ENCODE measurements at places on chromosomes 7 and 10.

DNA sequence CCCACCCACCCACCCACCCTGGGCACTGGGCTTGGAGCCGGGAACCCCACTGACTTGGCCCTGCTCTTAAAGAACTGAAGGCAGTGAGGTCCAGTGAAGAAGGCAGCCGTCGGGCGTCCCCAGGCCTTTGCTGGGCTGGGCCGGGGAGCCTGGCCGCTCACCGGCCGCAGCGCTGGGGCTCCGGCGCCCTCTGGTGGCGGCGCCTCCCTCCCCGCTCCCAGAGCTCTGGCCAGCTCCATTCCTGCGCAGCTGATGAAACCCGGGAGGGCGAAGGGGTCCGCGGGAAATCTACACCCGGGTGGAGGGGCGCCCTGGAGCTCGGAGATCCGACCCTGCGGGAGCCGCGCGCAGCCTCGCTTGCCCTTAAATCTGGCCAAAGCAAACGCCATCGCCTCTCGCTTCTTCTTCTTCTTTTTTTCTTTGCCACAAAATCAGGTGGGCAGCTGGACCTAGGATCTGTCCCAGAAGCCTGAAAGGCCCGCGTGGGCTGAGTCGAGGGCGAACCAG, 1.7 kb upstream of the CXCL12 start:
- DNase-seq = no peak

DNA sequence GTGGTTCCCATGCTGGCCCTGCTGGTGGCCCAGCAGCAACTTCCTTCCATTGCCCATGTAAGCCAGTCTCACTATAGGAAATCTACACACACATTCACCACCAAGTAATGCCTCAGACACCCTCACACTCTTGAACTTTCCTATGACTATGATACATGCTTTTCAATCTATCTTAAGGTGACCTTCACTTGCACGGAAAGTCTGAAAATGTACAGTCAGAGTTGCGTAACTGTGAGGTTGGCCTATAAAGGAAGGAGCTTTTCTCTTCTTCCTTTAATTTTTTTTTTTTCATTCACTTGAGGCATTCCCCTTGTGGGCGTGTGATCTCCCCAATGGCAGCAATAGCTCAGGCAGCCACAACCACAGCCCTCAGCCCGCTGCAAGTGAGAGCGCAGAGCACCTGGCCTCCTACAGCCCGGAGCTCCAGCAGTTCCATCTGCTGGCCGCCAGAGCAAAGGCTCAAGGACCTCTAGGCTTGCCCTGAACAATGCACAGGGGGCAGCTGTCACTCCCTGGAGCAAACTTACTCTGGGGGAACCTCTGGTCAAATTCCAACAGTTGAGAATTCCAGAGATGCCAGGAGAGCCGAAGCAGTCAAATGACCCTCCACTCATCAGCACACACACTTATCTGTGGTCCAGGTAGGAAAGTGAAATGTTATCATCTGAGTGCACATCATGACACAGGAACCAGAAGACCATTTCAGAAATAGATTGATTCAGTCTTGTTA, 123.1 kb upstream of the ADO start:
- DNase-seq = no peak

DNA sequence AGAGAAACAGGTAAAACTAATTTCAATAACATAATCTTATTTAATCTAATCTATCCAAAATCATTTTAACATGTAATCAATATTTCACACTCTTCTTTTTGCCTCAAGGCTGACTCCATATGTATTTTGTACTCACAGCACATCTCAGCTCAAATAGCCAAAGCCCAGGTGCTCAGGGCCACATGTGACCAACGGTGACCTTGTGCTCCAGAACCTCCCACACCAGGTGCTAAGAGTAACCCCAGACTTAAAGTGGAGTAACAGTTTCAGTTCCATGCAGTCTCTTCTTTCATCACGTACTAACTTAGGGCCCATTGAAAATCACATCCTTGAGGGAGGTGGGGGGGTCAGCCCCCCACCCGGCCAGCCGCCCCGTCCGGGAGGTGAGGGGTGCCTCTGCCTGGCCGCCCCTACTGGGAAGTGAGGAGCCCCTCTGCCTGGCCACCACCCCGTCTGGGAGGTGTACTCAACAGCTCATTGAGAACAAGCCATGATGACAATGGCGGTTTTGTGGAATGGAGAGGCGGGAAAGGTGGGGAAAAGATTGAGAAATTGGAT, 47.3 kb downstream of the NCAPG2 start:
- DNase-seq = no peak

DNA sequence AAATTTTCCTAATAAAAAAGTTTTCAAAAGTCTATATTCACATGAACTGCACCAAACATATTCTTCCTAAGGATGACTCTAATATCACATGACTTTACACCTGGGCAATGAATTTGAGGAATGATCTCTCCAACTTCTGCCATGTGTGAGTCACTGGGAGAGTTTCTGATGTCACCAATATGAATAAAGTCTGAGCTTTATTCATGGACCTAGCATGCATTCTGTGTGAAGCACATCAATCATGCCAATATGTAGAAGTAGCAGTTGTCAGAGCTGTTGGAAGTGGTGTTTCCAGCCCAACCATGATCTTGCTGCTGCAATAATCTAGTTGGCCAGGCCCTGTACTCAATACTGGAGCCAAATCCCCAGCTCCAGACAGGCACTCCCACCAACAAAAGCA, 91.7 kb upstream of the IFRD1 start:
- no peak for DNase-seq

- DNase-seq = no peak
Observed at GRCh38 chr10:89281606-89282395, 20.0 kb upstream of the IFIT2 start.

- DNase-seq = no peak
Observed at GRCh38 chr10:47147186-47147585, 152.8 kb upstream of the GDF10 start.

GRCh38 chr10:20709708-20710107, 187.4 kb downstream of the NEBL start:
- no peak for DNase-seq

DNA sequence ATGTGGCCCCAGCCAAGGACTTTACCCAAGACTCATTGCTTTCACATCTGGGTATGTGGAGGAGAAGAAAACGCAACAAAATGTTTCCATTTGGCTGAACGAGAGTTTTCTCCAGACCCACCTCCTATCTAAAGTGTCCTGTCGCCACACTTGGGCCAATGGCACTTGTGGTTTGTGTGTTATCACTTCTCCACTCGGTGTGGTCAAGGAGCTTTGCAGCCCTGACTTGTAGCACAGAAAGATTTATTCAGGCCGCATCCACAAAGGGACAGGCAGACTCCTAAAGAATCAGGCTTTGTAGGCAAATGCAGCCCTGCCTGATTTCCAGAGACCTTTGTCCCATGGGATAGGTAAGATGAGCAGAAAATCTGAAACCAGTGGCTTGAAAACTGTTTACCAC, 12.8 kb upstream of the LRRC4 start:
- no peak for DNase-seq

- DNase-seq = no peak
Observed at GRCh38 chr10:55641601-55642000, 719.5 kb downstream of the ZWINT start.
